Stimulated activated CD4-positive, alpha-beta T cell treated with anti-CD3 and anti-CD28 coated beads, Interleukin-4, amount 100 ng/mL, for 24 hours (primary cell): ENCODE measurements at places on chromosomes 1 and 21.
A peak's percentile ranks its signal among the peaks of the same experiment; 100 is the strongest.

DNA sequence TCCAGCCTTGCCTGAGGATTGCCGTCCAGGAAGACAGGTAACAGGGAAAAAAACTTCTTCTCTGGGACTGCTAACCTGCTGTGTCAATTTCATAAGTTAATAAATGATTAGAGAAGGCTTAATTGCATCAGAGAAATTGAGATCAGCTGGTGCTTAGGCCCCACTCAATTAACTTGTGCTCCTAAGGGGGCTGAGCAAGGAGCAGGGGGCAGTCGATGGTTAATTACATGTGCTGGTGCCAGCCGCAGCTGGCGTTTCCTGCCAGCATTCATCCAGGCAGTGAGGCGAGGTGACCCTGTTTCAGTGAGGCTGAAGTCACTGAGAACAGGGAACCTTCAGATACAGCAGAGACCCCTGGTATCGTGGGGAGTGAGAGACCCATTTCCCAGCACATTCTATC, 60.0 kb downstream of the FAM163A start:
- no peak for DNase-seq

DNA sequence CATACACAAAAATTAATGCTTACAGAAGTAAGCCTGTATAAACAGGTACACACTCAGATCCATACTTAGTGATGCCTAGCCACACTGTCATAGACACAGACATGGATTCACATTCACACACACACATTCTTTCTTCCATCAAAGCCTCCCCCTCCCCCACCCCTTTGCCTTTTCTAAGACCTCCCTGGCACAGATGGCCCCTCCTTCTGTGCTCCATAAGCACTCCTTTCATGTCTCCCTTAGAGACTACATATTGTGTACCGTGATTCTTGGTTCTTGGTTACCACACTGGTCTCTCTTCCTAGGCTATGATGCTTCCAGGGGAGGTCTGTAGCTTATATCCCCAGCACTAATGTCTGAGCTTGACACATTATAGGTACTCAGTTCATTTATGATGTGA, 2.0 kb upstream of the NHLH2 start:
- no peak for DNase-seq

- DNase-seq, result no peak
Observed at GRCh38 chr1:194931166-194931565, 1677.1 kb downstream of the KCNT2 start.

DNA sequence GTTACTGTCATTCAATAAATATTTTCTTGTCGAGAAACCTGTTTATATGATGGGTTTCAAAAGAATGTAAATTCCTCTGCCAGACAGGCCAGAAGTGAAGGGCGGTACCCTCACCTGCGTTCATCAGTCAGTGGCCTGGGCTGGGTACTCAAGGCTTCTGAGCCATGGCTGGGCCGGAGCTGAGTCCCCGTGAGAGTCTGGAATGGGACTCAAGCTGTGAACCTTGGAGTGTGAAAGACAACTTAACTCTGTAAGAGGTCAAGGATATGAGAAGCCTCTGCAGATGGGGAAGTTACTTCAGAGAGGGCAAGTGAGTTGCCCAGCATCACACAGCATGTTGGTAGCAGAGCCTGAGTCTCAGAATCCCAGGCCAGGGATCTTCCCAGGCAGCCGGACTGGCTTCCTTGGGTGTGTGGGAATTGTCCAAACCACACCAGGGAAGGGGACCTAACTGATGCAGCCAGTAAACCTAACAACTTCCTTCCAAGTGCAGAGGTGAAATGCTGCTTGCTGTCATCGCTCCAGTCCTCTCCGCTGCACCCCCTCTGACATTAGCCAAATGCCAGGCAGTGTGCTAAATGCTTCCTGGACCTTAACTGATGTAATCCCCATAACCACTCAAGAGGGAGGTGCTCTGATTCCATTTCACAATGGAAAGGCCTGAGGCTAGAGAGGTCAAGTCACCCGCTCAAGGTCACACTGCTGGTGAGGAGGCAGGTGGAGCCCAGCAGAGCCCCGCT, 4.8 kb downstream of the DISP3 start:
- DNase-seq, result no peak

DNA sequence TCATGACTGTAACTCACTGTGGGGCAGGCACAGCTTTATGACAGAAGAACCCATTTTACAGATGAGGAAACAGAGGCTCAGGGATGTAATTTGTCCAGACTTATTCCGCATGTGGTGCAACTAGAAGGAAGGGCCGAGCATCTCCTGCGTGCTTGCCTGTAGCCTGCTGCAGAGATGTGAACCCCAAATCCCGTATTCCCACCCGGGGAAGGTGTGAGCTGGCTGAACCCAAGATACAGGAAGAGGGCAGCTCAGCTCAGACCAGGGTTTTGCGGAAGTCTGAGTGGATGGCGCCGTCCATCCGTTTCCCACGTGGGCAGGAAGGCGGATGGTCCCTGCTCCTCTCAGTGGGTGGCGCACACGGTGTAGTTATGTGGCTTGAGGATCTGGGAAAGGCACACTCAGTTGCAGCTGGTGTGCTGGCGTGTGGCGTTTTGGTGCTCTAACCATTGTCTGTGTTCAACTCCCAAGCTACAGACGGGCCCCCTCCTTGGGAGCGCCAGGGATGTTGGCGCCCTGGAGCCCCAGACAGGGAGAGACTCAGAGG, 1.2 kb downstream of the CROCC start:
- DNase-seq, result no peak

GRCh38 chr21:42332557-42333317, 17.5 kb upstream of the TFF3 start:
- DNase-seq, result no peak

DNA sequence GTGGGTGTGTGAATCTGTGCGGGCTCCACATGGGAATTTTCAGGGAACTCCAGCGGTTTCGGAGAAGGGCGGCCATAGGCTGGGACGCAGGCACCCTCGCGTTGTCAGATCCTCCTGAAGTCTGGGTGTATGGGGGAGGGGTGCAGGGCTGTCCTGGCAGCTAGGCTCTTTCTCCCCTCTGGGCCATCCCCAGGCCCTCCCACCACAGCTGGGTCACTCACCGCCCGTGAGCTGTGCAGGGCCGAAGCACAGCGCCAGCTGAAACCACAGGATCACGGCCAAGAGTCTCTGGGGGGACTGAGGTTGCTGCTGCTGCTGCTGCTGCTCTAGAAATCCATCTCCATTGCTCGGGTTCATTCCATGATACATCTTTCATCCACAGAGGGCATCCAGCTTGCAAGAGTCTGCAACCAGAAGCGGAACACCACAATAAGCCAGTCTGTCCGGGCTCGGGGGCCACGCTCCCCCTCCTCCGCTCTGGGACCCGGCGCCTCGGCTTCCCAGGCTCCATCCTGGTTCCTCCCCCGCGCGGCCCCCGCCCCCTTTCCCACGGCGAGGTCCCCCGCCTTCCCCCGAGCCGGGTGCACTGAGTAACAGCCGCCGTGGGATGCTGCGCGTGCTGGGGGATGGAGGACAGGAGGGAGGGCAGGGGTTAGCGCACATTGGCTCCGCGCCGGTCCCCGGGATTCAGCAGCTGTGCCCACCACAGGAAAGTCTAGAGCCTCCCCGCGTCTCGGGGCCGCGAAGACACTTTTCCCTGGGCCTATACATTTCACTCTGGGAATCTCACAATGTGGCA, 720 bp downstream of the SUSD4 start:
- peak; percentile 34 for DNase-seq

DNA sequence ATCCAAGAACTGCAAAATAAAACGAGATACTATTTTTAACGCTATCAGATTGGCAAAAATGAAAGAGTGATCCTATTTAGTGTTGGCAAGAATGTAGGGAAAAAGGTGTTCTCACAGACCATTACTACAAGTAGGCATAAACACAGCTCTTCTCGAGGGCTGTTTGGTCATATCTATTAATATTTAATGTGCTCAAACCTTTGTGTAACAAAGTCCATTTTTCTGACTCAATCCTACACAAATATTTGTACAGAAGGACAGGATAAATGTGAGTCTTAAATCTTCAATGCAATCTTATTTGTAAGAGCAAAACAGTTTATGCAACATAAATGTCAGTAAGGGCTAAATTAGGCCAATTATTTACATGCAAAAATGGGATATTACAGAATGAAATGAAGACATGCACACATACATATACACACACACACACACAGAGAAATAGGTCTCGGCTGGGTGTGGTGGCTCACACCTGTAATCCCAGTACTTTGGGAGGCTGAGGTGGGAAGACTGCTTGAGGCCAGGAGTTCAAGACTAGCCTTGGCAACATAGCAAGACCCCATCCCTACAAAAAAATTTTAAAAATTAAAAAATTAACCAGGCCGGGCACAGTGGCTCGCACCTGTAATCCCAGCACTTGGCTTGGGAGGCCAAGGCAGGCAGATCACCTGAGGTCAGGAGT, 17.7 kb downstream of the DHCR24 start:
- DNase-seq, result no peak

GRCh38 chr1:150999051-150999674, 7.5 kb downstream of the MINDY1 start:
- peak; percentile 25 for DNase-seq

- no peak for DNase-seq
Observed at GRCh38 chr1:77664939-77665516, 17.4 kb downstream of the ZZZ3 start.

GRCh38 chr1:67465375-67465774, 35.2 kb upstream of the SERBP1 start:
- DNase-seq, result no peak

GRCh38 chr1:64111787-64112186, 91.6 kb upstream of the UBE2U start:
- no peak for DNase-seq
